GM12864 (cell line): ENCODE measurements at places on chromosomes 4 and X.
A peak's percentile ranks its signal among the peaks of the same experiment; 100 is the strongest.

- DNase-seq, result no peak
Observed at GRCh38 chrX:150225266-150225665, 137.9 kb upstream of the MAMLD1 start.

DNA sequence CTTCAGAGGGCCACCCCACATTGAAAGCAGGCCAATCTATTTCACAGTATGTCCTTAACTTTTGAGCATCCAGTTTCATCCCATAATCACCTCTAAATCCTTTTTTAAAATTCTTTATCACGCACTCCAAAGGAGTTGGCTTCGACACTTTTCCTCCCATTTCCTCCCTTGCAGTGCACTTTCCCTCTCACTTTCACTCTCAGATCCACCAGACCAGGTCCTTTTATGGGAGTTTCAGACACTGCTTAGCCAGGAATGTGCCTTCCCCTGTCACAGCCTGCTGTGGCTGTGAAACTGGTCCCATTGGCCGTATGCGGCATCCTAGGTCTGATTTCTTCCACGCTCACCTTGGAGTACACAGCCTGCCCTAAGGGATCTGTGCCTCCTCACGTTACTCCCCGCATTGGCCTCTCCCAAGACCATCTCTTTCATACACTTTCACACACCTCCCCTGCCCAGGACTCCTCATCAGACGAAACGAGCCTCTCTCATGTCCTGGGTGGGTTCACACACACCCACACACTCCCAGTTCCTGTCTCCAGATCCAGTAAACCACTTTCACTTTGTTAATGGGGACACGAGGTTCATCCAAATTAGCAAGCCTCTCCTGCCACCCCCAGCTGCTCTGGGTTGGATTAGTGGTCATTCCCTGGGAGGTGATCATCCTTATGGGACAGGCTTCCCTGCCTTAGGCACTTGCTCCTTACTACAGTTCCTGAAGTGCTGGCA is 10.0 kb upstream of the RHOXF2B start:
- no peak for DNase-seq

- no peak for DNase-seq
Observed at GRCh38 chr4:150385606-150386005, 196.3 kb upstream of the MAB21L2 start.

DNA sequence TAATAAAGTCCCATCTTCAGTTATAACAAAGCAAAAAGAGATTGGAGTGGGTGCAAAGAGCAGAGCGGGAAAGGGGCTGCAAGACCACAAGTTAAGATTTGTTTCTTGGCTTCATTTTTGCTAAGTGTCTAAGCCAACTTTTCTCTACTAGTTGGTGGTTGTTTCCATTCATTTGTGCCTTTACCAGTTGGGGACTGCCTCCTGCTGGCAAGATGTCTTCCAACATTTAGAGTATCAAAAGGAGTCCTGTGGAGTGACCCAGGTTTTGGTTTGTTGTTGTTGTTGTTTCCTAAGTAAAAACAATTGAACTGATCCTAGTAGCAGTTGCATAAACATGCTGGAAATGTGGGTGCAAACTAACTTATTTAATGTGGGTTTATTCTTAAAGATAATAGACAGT is 121.1 kb downstream of the SPATA18 start:
- DNase-seq, result no peak

- DNase-seq, result no peak
Observed at GRCh38 chr4:118918388-118918787, 29.7 kb downstream of the SYNPO2 start.

GRCh38 chr4:106266201-106266600 is 49.8 kb downstream of the TBCK start:
- peak; percentile 12 for DNase-seq

- DNase-seq, result no peak
Observed at GRCh38 chrX:31057691-31058090, 14.2 kb downstream of the FTHL17 start.

DNA sequence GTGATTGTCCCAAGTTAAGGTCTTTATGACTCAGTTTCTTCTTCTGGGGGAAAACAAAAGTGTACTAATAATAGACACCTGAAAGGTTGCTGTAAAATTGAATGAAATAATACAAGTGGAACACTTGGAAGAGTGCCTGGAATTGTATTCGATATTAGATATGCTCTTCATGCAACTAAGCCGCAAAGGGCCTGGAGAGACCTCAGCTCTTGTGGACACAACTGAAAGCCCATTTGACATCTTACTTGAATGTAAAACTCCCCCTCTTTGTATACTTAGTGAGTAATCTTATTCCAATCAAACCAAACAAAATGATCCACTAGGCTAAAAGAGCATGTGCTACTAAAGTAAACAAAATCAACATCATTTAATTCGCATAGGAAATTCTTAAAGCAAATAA is 511 bp upstream of the MAP9 start:
- no peak for DNase-seq

DNA sequence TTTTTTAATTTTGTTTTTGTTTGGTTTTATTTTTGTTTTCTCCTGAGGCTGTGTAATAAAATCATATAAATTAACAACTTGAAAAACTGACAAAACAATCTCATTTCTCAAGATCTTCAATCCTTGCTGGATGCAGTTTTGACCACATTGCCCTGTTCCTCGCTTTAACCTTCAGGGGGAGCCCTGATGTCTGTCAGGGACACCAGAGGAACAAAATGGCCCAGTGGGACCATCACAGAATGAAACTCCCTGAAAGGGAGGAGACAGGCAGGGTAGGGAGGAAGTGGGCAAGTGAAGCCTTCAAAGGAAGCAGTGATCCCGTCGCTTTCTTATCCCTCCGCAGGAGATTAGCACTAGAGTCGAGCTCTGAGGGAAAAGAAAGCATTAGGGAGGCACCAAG is 274.9 kb upstream of the LDB2 start:
- DNase-seq, result peak; percentile 24

- DNase-seq, result no peak
Observed at GRCh38 chrX:84123585-84123984, 64.4 kb downstream of the RPS6KA6 start.

- DNase-seq, result no peak
Observed at GRCh38 chr4:82779032-82779431, 19.6 kb downstream of the SCD5 start.

GRCh38 chr4:60619531-60620305 is 580.4 kb upstream of the ADGRL3 start:
- no peak for DNase-seq

GRCh38 chrX:150081076-150081475 is 142.8 kb upstream of the EOLA2 start:
- no peak for DNase-seq

GRCh38 chr4:3316146-3316545 is 23.3 kb downstream of the RGS12 start:
- DNase-seq, result no peak

DNA sequence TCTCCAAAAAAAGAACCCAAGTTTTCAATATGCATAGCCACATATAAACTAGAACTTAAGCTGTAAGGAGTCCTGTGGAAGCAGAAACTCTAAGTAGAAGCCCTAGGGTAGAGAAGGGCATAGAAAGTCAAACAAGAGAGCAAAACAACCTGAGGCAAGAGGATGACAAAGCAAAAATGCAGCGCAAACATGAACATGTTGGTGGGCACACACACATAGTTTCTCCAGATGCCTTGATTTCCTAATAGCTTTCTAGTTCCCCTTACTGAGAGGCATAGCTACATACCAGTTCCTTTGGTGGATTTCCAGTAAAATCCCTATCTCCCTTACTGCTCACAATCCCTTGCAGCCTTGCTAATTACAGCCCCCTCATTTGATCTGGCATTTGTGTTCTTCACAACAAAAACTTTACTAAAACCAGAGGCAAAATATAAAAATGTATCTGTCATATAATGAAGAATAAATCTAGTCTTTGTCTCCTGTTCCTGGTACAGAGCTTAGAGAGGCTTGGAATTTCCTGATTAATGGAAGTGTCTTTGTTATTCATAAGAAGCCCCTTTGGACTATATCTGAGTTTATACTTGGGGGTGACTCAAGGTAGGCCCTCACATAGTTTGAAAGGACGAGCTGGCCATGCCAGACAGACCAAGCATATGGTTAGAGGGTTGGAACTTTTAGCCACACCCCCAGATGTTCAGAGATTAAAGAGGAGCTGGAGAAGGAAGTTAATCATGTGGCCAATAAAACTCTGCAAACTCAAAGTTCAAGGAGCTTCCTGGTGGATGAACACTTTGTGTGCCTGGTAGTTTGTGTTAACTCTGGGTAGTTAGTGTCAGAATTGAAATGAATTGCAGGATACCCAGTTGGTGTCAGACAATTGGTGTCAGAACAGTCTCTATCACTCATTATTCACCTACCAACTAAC is 52.7 kb upstream of the ZCCHC13 start:
- DNase-seq, result no peak

- no peak for DNase-seq
Observed at GRCh38 chr4:52555356-52555716, 103.8 kb downstream of the USP46 start.

- no peak for DNase-seq
Observed at GRCh38 chrX:138128027-138128671, 562.2 kb downstream of the ZIC3 start.

GRCh38 chr4:106585915-106586349 is 217.4 kb upstream of the GIMD1 start:
- no peak for DNase-seq

GRCh38 chrX:115690511-115691216 is 129.7 kb downstream of the PLS3 start:
- peak; percentile 16 for DNase-seq

- no peak for DNase-seq
Observed at GRCh38 chr4:109041463-109042360, 260.7 kb downstream of the COL25A1 start.

GRCh38 chr4:139060591-139060990 is 45.0 kb downstream of the NOCT start:
- DNase-seq, result no peak

DNA sequence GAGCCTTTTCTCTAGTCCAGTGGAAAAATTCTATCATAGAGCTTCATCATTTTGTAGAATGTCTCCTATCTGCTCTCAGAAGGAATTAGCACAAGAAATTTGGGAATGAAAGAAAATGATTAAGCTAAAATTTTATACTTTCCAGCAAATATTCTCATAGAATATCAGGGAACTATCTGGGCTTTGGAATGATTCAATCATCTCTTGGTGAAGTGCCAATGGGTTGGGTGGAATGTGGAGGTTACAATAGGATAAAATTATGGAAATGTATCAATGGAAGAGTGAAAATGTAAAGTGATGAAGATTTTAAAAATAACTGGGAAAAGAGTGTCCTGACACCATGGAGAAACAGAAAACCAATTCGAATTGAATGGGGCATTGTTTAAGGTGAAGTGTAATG is 119.0 kb upstream of the MID1 start:
- DNase-seq, result no peak

- DNase-seq, result no peak
Observed at GRCh38 chrX:110182362-110182761, 135.5 kb downstream of the AMMECR1 start.

- no peak for DNase-seq
Observed at GRCh38 chrX:154546354-154547244, at the start of gene G6PD. TSS of gene G6PD (minus strand) at chrX:154546846. CDS start at chrX:154546155, 691 bp downstream.

- no peak for DNase-seq
Observed at GRCh38 chr4:42197341-42197740, 44.9 kb upstream of the BEND4 start.

DNA sequence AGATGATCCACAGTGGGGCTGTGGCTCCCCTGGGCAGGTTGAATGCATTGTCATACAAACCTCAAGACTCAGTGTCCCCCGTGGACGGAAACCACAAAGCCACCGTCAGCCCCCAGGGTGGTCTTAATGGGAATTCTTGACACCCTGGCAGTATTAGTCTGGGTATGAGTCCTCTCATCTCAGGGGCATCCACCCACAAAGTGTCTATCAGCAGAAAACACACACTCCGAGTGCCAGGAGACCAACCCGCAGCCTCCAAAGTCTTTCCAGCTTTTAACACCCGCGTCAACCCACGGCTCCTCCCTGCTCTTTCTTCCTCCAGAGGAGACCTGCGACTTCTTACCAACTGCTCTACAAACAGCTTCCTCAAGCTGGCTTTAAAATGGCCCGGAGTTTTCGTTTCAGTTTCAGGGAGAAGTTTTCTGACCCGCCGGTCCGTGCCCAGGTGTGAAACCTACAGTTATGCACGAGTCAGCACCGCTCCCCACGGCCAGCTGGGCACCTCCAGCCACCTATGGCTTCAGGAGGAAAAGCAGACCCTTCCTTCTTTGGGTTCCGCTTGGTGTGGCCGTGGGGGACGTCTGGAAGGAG is 14.4 kb upstream of the ASMTL start:
- no peak for DNase-seq
